Renal cortex interstitium (tissue), 15 donors: ENCODE measurements at places on chromosomes 4 and X.

GRCh38 chr4:185467991-185468390, 3.5 kb downstream of the CCDC110 start:
- no peak for DNase-seq

DNA sequence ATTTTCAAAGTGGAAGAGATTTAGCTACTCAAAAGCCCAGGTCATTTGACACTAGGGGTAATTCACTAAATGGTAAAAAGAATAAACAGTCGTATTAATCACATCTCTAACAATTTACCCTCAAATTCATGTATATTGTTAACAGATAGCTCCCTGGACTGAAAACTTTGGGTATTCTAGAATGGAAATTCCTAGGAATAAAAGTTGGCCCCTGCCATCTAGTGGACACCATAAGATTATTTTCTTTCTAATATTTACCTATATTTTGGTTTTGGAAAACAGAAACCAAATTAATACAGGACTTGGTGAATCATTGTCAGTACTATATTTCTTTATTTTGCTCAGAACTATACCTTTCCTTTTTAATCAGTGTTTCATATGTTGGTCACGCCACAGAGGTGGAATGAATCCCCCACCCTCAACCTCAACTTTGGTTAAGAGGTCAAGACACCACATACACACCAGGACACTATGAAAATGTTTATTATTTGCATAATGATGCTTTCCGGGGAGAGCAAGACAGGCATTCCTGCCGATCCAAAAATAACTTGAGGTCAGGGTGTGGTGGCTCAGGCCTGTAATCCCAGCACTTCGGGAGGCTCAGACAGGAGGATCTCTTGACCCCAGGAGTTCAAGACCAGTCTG, 96.2 kb upstream of the APOOL start:
- DNase-seq, result no peak

DNA sequence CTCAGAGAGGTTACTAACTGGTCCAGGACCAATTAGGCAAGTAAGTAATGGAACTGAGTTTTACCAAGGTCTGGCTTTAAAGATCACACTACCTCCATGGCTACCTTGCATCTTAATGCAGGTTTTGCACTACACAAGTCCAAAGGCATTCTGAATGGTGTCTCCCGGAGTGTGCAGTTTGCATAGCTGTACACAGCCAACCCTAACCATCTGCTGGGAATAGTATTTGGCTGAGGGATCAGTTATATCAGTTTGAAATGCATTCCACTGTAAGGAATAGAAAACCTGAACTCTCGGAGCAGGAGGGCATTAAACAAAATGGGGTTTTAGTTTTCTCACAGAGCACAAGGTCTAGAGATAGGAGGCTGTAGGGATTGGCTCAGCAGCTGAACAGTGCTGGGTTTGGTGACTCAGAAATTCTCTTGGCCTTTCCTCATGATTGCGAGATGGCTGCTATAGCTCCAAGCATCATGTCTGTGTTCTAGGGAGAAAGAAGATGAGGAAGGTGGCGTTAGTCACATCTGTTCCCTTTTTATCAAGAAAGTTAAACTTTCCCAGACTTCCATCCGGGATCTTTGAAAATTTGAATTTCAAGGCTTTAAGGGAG, 177.1 kb downstream of the NHS start:
- DNase-seq, result no peak

DNA sequence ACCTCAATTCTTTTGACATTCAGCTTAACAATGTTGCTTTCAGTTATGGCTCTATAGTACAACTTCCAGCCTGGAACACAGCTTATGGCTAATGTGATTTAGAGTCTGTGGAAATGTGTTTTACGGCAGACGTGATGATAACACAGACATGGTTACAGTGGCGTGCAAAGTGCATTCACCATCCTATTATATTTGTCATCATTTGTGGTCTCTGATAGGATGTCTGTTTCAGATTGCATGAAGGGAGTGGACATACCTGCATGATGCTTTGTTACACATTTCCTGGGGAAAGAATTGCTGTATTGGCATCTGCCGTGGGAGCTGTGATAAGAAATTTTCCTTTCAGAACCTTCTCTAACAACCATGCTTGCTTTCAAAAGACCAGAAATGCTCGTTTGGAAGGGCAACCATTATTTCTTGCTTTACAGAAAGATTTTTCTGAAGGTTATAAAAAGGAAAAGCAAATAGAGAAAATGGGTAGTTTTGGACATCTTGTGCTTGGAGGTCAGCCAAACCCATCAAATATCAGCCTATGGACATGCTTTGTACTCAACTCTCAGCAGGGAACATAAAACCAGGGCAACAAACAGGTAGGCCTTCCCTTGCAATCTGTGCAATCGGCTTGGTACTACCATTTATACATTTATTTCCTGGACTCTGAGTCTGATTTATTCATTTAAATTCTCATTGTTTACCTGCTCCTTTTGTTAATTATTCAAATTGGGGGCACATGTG, 273.9 kb downstream of the TLL1 start:
- DNase-seq, result no peak

DNA sequence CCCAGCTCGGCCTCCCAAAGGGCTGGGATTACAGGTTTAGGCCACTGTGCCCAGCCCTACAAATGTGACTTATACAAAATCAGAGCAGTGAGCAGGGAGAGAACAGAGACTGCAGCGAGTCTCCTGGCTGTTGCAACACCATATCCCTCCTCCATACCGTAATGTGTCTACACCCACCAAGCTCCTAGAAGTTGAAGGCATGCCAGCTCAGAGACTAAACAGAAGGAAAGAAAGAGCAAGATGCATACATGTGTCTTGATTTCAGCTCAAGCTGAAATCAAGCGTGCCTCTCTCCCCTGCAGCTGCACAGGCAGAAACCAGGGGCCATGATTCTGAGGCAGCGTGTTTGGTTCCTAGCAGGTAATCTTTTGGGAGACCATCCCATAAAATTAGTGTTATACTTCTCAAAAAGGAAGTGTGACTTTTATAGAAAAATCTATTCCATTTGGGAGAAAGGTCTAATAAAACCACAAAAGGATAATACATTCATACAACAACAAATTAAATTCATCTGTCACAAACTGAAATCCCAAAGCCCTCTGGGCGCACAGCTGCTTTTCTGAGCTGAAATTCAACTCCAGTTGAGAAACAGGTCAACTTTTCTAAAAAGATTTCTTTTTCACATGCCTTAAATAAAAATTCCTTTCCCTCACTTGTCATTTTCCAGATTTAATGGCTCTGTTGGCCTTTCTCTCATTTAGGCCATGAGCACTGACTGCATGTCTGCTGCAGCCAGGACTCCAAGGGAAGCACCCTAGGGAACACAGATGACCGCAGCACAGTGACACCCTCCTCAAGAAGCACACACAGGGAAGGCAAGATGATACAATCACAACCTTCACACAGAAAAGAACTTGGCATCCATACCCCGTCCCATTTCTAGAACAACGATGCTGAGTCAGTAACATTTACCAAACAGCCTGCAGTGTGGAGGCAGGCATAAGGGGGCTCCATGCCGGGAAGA, 34.4 kb downstream of the AFAP1 start:
- no peak for DNase-seq

- no peak for DNase-seq
Measured at GRCh38 chrX:39238006-39238405, 436.7 kb downstream of the MID1IP1 start.

- DNase-seq, result no peak
Measured at GRCh38 chrX:148865277-148866210, 365.1 kb downstream of the AFF2 start.

DNA sequence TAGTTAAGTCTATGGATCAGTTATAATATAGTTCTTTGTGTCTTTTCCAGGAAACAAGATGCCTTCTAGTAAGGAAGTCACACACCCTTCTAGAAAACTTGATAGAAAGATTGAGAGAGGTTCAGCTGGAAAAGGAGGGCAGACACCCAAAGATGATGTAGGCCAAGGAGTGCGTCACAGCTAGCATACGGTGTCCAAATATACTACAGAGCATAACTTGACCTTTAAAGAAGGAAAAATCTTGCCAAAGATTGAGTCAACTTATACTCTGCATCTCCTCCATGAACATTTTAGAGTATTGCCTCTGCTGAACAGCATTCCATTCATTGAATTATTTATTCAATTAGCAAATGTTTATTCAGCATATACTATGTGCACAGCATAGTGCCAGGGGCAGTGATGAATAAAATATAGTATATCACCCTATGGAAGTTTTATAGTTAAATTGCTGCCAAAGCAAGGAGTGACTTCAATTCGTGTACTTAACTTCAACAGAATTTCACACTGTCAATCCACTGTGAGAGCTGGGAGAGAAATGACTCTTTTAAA, 51.9 kb upstream of the SLC6A14 start:
- no peak for DNase-seq

- DNase-seq, result no peak
Measured at GRCh38 chrX:69506617-69507499, 2.7 kb downstream of the NALF2 start.

DNA sequence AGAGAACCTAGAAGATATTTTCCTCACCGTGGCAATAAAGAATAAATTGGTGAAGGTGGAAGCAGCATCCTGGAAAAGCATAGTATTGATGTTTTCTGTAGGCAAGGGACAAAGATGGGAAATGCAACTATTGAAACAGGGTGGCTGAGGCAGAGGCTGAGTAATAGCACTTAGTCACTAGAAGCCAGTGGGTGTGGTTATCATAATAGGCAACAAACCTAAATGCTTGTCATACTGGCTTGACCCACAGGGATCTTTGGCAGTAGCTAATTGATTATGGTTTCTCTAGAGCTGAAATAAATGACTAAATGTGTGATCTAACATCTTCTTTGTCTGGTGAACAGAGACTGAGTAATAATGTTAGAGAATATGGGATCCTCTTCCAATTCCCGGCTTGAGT, 353.6 kb upstream of the RPS6KA3 start:
- DNase-seq, result no peak

- no peak for DNase-seq
Measured at GRCh38 chrX:114985967-114986592, 31.3 kb downstream of the IL13RA2 start.

DNA sequence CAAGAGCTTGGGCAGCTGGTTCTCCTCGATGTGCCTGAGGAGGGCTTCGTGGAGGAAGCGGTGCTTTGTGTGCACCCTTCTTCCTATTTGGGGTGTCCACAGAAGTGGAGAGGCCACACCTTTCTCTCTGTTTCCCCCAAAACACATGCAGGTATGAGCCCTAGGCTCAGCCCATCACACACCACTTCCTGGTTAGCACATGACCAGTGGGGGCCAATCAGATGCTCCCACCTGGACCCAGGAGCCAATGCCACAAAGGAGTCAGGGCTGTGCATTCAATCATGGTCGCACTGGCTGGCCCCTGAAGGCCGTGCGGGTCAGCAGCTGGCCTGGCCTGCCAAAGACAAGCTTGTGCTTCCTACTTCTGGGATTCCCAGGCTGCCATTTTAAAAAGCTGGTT, 51.4 kb downstream of the PPP2R2C start:
- DNase-seq, result no peak

GRCh38 chr4:38815885-38816782, 11.5 kb upstream of the TLR1 start:
- DNase-seq, result no peak
